ENCODE measurements at places on chromosomes 7 and 10. TPM values are rescaled to one million over a fixed set of nuclear protein-coding genes. Genes with fewer than 3 reads are reported as not detected.

DNA sequence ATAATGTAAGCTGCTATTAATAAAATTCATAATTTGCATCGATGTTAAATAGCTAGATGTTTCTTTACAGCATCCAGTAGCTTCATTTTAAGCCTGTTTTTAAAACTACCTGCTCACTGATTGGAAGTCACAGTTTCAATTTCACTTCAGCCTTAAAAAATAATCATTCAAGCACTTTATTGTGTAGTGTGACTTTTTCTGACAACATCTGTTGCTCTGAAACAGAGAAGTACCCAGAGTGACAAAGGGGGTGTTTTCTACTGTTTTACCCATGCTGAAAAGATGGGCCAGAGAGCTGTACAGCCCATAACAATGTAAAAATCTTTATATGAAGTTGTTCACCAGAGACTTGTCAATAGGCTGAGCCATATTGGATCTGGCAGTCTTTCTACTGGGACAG lies 437.2 kb downstream of the MDFIC start:
- no peak for DNase-seq

The EGFR gene
- 161 TPM for total RNA-seq

DNA sequence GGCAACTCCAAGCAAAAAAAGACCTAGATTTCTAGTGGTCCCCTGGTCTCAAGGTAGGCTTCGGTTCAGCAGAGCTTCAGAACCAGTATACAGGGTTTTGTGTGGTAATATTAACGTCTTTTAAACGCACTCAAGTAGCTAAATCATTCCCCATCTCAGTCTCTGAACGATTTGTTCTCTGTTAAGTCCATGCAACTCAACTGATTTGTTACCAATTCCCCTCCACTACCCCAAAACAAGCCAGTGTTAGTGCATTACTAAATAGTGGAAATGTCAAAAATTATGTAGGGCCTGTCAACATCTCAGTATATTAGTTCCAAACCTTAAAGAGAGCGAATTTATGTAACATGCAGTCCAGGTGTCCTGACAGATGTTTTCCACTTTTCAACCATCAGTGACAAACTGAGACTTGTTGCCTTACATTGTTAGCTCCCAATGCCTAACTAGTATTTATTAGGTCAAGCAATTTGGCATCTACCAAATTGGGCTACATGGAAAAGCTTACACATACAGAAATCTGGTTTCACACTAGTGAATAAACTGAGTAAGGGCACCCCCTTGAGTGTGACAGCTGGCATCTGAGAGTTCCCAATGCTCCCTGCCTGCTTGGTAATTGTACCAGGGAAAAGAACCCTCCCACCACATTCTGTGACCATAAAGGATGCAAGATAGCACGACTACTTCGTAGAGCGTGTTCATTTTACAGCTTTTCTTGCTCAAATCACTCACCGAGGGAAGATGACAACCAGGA lies 12.2 kb downstream of the HNRNPA2B1 start:
- no peak for DNase-seq

DNA sequence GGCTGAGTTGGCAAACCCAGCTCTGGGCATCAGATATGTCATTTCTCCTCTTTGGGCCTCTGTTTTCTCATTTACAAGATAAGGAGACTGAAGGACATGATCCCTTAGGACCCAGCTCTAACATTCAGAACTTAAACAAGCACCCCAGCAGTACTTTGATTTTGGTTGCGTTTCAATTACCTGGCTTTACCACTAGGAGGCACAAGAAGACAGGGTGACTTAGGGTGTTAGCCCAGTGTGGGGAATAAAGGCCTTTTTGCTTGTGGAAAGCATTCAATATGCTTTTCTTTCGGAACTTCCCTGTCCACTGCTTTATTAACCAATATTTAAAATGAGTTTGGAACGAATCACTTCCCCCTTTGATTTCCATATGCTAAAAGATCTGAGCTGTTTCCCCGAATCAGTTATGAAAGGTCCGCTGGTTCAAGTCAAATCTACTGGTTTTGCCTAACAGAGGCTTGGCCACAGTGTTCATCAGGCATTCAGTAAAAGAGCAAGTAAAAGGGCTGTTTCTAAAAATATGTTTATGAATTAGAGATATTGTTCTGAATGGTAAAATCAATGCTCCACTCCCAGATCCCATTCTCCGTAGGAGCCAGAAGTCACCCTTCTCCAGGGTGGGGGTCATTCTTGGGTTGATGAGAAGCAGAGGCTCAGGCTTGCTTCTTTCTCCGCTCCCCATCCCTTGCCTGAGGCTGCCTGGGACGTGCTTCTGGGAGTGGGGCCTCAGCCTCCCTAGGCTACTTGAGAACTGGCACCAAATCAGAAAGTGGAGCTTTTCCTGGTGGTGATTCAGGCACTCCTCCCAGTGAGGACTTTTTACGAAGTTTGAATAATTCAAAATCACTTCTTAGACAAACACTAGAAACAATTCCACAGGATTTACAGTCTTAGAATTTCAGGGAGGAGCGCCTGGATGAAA lies 105.5 kb downstream of the MYOF start:
- peak; percentile 65 for DNase-seq

- DNase-seq: no peak
Observed at GRCh38 chr10:6564367-6564766, 15.7 kb downstream of the PRKCQ start.

DNA sequence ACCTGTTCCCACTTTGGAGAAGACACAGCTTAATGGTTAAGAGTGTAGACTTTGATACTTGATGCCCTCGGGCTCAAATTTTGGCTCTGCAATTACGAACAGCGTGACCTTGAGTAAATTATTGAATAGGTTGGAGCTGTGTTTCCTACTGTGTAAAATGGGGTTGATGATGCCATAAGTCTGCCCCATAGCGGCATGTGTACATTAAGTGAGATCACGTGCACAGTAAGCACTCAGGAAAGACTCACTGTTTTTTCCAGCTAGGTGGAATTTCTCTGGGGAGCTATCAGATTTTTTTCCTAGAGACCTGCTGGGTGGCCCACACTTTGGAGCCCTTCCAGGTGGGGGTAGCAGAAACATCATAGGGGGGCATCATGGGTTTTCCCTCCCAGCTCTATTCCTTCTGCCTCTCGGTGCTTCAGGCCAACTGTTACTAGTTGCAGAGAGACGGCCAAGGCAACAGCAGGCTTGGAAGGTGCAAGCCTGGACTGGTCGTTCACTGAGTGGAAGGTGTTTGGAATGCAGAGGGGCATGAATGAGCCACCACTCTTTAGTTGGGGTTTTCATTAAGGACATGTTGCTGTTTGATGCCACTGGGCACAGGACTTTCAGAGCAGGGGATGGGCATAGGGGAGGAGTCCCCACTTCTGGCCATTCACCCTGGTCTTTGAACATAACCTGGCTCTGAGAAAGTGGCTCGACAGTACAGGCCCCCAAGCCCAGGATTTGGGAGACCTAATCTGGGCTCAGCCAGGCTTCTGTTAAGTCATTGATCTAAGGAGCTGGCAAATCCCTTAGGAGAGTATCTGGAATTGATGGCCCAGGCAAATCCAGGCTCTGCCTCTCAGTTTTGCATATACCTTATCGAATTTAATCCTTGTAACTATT lies 64.0 kb downstream of the SYPL1 start:
- DNase-seq: peak; percentile 78

The ZC3HAV1L gene
- 8.5 TPM for total RNA-seq

- no peak for DNase-seq
Observed at GRCh38 chr10:63584725-63585035, 63.5 kb downstream of the REEP3 start.

GRCh38 chr7:31122649-31123058 lies 70.5 kb downstream of the ADCYAP1R1 start:
- peak; percentile 66 for DNase-seq

The ZNF727 gene
- not detected for total RNA-seq

GRCh38 chr10:124977161-124977560 lies 35.2 kb downstream of the ZRANB1 start:
- DNase-seq: no peak

- DNase-seq: no peak
Observed at GRCh38 chr7:116455009-116455408, 44.5 kb upstream of the CAV2 start.

GRCh38 chr7:148394582-148394981 lies 196.0 kb upstream of the C7orf33 start:
- DNase-seq: no peak

The HOXA2 gene
- 0.31 TPM for total RNA-seq

GRCh38 chr7:26328498-26329390 lies 37.1 kb downstream of the SNX10 start:
- no peak for DNase-seq

GRCh38 chr7:29255906-29256692 lies 61.5 kb downstream of the CHN2 start:
- peak; percentile 96 for DNase-seq

- peak; percentile 100 for DNase-seq
Observed at GRCh38 chr10:33134011-33134751, 176.2 kb upstream of the ITGB1 start.

GRCh38 chr10:3781468-3782145 lies 3.4 kb downstream of the KLF6 start:
- DNase-seq: peak; percentile 40

The AMPH gene
- not detected for total RNA-seq

DNA sequence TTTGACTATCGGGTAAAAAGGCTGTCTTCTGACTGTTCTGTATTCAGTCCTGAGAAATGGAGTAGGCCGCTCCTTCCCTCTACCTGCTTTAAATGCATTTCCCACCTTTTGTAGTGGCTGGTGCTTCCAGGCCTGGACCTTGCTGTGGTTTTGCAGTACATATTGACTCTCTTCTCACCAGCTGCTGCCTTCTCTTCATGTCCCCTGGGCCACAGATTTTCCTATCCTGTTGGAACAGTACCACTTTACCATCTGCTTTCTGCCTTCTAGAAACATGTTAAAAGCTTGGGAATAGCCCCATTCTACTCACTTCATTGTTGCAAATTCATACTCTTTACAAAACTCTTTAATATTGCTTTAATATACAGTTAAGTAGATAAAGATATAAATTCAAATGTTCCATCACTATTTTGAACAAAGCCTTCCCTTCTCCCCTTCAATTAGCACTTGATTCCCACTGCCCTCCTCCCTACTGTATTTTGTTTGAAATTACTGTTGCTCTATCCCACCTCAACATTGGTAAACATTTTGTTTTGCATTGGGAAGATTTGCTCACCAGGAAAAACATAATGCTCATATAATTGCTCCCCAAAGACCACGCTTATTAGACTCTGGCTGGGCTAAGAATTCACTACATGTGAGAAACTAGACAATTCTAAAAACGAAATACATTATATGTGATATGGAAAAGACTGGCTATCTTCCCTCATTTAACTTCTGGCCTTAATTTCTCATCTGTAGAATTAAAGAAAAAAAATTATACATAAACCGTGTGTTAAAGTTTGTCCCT lies 17.3 kb upstream of the SEMA3C start:
- no peak for DNase-seq

The ANXA8L1 gene
- total RNA-seq: 176 TPM

The CYP26C1 gene
- not detected for total RNA-seq

The TASOR2 gene
- 52.7 TPM for total RNA-seq

DNA sequence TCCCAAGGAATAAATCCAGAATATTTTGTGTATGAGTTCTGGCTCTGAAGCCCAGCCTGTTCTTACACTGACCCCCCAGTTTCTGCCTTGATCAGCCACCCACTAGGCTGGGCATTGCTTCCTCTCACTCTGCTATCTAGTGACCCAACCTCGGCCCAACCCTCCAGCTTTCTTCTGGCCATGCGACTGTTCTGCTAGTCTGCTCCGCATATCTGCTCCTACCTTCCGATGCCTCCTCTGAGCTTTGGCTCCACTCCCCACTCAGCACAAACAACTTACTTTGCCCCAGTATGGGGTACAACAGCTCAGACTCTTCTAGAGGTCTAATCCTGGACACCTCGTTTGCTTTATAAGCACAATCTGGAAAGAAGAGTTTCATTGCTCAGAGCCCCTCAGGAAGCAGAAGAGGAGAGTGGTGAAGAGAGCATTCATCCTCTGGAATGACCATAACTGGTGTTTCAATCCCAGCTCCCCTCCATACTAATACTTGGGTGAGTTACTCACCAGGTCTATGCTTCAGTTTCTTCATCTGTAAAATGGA lies 99.6 kb downstream of the NPSR1 start:
- DNase-seq: no peak

- DNase-seq: no peak
Observed at GRCh38 chr7:116525298-116525912, 569 bp downstream of the CAV1 start.
